ENCODE measurements at places on chromosomes 7 and 10.

DNA sequence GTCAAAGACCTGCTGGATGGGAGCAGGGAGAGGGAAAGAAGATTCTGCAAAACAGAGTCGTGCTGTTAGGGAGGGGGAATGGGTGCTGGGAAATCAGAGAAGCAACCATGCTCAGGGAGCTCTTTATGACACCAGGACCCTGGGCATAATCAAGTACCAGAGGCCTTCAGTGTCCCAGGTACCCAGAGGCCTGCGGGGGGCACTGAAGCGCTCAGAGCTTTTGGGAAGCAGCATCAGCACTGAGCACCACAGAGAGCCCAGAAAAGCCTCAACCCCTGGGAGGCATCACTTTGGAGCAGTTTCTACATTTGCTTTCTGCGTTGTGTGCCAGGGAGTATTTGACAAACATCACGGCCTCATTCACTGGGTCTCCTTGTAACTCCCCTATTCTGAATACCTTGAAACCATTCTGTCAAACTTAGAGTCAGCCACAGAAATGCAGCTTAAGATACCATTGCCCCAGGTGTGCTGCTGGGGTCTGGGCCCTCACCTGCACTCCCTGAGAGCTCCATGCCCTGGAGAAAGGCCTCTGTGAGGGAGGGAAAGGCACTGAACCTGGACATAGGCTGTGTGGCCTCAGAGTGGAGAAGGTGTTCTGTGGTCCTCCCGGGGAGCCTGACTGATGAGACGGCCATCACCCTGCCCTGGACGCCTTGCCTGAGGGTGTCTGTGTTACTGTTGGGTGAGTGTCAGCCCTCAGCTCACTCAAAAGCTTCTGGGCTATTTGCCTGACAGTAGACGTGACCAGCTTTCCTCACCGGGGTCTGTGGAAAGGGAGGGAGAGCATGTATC, 37.1 kb downstream of the CXCL12 start:
- no peak for DNase-seq

DNA sequence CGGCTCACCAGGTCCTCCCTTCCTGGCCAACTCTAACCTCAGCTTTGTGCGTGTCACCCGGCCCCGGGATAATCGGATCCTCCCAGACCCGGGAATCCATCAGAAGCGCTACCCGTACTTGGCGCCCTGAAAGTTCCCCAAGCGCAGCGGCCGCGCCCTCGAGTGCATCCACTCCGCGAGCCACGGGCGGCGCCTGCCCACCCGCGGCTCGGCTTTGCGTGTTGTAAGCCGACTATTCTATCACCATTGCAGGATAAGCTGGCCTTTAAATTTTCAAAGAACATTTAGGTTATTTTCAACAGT, 35.7 kb upstream of the EBLN1 start:
- no peak for DNase-seq

- DNase-seq: no peak
These were observed 588.7 kb upstream of the PFKP start for GRCh38 chr10:2478656-2479055.

- DNase-seq: no peak
These were observed 15.8 kb downstream of the SCIN start for GRCh38 chr7:12586271-12586670.

GRCh38 chr10:3887885-3888476, 103.0 kb upstream of the KLF6 start:
- no peak for DNase-seq

- no peak for DNase-seq
These were observed 260.7 kb downstream of the BMPER start for GRCh38 chr7:34165927-34166550.

DNA sequence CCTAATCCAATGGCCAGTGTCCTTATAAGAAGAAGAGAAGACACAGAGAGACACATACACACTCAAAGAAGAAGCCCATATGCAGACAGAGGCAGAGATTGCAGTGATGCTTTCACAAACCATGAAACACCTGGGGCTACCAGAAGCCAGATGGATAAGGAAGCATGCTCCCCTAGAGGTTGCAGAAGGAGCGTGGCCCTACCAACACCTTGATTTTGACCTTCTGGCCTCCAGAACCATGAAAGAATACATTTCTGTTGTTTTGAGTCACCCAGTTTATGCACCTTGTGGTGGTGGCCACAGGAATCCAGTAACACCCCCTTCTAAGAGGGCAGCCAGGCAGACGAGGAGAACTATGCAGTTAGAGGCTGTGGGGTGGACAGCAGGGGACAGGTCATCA, 43.5 kb downstream of the AOC1 start:
- DNase-seq: no peak
